ENCODE measurements at places on chromosomes 2 and 18.

DNA sequence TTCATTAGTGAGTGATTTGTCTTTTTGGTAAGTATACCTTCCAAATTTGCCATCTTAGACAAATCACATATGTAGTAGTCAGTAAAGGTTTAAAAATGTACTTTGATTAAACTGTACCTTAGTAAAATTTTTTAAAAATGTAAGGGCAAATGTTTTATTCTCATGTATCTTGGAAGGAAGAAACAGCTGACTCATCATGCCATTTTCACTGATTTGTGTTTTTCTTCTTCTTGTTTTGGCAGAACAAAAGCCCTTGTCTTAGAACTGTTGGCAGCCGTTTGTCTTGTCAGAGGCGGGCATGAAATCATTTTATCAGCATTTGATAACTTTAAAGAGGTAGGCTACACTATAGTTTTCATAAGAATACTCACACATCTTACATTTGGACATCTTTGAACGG is 136.5 kb downstream of the PRPF40A start:
- DNase-seq, result no peak

DNA sequence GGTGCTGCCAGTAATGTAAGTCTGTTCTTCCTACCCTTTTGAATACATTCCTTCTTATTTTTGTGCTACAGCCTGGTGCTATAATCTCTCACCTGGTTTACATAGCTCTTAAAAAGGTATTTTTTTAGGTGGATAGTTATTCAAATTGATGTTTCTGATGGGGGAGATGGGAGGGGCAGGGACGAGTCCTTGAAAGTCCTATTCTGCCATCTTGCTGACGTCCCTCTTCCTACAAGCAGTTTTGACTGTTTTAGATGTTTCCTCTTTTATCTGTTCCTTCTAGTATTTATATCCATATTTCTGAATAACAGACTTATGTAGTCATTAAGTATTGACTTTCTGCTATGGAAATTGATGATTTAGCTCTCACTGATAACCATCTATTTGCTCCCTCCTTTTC is 256.4 kb downstream of the KIAA1328 start:
- no peak for DNase-seq

GRCh38 chr18:78151948-78152725 is 827.5 kb upstream of the SALL3 start:
- no peak for DNase-seq

DNA sequence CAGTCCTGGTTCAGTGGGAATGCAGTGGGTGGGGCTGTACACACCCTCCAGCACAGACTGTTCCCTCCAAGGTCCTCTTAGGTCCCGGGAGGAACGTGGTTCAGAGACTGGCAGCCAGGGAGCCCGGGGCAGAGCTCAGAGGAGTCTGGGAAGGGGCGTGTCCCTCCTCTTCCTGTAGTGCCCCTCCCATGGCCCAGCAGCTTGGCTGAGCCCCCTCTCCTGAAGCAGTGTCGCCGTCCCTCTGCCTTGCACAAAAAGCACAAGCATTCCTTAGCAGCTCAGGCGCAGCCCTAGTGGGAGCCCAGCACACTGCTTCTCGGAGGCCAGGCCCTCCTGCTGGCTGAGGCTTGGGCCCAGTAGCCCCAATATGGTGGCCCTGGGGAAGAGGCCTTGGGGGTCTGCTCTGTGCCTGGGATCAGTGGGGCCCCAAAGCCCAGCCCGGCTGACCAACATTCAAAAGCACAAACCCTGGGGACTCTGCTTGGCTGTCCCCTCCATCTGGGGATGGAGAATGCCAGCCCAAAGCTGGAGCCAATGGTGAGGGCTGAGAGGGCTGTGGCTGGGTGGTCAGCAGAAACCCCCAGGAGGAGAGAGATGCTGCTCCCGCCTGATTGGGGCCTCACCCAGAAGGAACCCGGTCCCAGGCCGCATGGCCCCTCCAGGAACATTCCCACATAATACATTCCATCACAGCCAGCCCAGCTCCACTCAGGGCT is 17.5 kb upstream of the FAHD2A start:
- no peak for DNase-seq

DNA sequence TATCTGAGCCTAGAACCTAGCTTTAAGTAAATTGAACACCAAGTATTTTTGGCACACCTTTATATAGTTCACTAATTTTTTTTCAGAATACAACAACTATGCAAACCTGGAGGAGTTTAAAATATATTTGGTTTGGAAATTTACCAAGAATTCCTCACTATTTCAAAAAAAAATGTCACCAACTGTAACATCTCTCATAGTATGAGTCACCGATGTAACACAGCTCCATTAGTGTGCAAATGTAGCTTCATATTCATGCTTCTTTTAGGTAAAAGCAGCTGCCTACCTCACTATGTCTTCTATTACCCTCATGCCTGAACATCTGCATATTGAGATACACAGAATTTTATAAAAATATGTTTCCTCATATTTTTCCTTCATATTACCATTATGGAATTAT is 80.5 kb downstream of the NRXN1 start:
- DNase-seq, result peak; percentile 15

GRCh38 chr2:219477815-219478214 is 20.9 kb upstream of the GMPPA start:
- no peak for DNase-seq

DNA sequence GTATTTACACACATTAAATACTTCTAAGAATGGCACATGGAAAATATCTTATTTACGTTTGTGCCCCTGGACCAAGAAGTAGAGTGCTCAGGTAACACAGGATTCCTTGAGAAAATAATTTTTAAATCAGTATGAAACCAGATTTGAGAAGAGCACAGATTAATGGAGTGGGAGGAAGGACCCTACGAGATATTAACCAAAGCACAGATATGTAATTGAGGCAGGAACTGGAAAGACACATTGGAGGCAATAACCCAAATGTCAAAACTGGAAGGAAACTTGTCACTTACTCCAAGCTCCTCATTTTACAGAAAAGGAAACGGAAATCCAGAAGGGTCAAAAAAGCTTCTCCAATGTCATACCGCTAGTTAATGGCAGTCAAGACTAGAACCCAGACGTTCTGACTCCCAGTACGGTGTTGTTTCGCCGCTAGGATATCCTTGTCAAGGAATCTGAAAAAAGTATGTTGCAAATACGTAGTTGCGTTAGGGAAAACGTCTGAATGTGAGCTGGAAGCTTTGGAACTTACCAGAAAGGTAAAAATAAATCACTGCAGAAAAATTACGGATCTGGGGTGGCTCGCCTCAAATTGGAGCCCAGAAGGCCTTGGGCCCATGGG is 634 bp downstream of the MTIF2 start:
- DNase-seq, result no peak

DNA sequence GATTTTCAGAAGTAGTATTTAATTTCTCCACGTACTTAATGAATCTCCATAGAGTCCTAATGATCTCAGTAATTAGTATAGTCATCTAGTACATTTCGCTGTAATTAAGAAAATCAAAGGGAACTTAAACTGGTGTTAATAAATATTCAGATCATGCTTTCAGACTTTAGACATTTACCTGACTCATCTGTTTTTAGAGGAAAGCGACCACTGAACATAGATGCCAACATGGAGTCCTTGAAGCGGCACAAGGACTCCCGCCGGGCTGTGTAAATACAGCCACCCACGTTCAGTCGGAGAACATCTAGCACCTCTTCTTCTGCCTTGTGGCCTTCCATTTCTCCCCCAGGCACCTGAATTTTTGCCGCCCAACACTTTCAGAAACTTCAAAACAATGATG is 3.2 kb downstream of the KCTD18 start:
- DNase-seq, result no peak

DNA sequence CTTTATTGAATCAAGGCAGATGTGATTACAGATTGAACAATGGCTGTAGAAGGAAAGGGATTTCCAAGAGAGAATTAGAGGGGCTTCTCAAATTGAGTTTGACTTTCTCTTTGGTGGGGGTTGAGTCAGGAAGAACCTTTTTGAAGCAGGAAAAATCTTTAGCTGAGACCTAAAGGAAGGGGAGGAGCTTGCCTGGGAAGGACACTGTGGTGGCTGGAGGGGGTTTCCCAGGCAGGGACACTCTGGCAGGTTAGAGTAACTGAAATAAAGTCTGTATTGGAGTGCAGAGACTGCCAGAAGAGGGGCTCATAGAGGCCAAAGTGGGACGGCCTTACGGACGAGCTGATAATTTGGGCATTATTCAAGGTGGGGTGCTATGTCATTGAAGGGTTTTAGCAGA is 69.3 kb downstream of the NEDD4L start:
- DNase-seq, result no peak

DNA sequence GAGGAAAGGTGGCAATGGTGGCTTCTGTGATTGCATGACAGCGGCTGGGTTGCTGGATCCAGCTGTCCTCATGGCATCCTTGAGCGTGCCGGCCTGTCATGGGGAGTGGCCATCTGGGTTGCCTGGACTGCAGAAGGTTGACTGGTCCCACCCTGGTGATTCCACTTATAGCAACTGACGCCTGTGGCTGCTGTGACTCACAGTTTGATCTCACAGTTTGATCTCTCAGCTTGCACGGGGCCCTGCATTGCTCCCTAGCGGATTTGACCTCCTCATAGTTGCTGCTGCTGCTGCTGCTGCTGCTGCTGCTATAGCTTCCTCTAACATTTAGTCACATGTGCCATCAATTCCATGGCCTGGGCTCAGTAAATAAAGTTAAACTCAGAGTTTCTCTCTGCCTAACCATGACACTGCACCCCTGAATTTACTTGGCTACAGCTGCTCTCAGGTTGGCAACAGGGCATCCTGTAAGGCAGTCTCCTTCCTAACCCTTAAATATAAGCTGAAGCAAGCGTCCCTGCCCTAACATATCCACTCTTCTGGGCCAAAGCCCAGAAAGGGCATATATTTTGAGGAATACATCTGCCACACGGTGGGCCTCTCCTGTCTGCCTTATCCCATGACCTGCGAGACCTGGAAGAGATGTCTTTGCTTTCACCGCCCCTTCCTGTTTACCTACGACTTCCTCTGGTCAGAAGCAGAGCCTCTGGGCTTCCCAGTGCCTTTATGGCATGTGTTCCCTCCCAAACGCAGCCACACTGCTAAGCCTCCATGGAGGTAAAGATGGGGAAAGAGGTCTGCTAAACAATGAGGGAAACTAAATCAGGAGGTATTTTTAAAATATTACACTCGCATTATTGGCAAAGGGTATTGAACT is 37.8 kb upstream of the CCDC150 start:
- DNase-seq, result peak; percentile 49

All from astrocyte of the cerebellum (primary cell).